ENCODE measurements at places on chromosomes 3 and 15. TPM values are rescaled to one million over a fixed set of nuclear protein-coding genes. Genes with fewer than 3 reads are reported as not detected.

Gene TRIM71
- total RNA-seq: 0.25 TPM

Gene GREM1
- 0.69 TPM for total RNA-seq

GRCh38 chr15:92818651-92819277 is 81.4 kb upstream of the CHD2 start:
- H3K27me3 ChIP-seq: no peaks in the 10 kb centered on the region
- DNase-seq: no peak
- H3K36me3 ChIP-seq: no peaks in the 10 kb centered on the region
- peaks cover 16% of the 10 kb centered on the region for H3K4me1 ChIP-seq
- H3K27ac ChIP-seq: no peak overlapping the region
- H3K4me3 ChIP-seq: no peak overlapping the region

- H3K36me3 ChIP-seq: no peaks in the 10 kb centered on the region
- no peak overlapping the region for H3K27ac ChIP-seq
- H3K4me1 ChIP-seq: no peaks in the 10 kb centered on the region
- H3K4me3 ChIP-seq: no peak overlapping the region
- no peak for DNase-seq
These were observed 10.9 kb downstream of the CA12 start for GRCh38 chr15:63370764-63371163.

Gene GNAT1
- not detected for total RNA-seq

Gene GOLGA6A
- total RNA-seq: not detected

GRCh38 chr3:172145031-172145686 is 105.8 kb downstream of the FNDC3B start:
- no peaks in the 10 kb centered on the region for H3K36me3 ChIP-seq
- H3K4me1 ChIP-seq: peaks cover 35% of the 10 kb centered on the region
- H3K4me3 ChIP-seq: no peak overlapping the region
- H3K27me3 ChIP-seq: no peaks in the 10 kb centered on the region

Gene SLC7A14
- 0.09 TPM for total RNA-seq

DNA sequence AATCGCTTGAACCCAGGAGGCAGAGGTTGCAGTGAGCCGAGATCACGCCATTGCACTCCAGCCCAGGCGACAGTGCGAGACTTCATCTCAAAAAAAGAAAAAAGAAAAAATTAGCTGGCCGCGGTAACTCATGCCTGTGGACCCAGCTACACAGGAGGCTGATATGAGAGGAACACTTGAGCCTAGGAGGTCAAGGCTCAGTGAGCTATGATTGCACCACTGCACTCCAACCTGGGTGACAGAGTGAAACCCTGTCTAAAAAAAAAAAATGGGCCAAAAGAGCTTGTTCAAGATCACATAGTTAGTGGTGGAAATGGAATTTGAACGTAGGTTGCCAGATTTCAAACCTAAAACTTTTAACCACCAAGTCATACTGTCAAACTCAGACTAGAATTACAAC is 46.2 kb upstream of the PPP4R2 start:
- no peaks in the 10 kb centered on the region for H3K27me3 ChIP-seq
- H3K36me3 ChIP-seq: no peaks in the 10 kb centered on the region
- H3K4me1 ChIP-seq: no peaks in the 10 kb centered on the region
- no peak for DNase-seq

DNA sequence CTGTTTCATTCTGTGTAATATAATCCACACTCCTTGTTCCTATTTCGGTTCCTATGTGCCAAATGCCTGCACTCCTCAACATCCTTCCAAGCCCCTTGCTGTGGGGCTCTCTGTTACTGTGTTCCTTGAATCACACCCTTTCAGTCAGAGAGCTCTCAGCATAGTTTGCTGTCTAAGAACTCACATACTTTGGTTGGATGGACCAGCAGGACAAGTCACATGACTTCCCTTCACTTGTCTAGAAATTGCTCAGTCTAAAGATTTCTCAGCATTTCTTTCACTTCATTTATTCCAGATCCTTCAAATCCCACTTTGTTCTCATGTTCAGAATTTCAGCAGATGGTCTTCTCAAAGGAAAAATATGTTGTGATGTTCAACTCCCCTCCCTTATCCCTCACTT is 203.5 kb upstream of the PFN2 start:
- no peak overlapping the region for H3K4me3 ChIP-seq
- peaks cover 4% of the 10 kb centered on the region for H3K4me1 ChIP-seq
- H3K27ac ChIP-seq: no peak overlapping the region
- DNase-seq: no peak
- H3K27me3 ChIP-seq: no peaks in the 10 kb centered on the region

GRCh38 chr15:83913034-83913632 is 259.2 kb downstream of the ADAMTSL3 start:
- no peaks in the 10 kb centered on the region for H3K4me1 ChIP-seq
- DNase-seq: no peak
- H3K27ac ChIP-seq: no peak overlapping the region
- H3K27me3 ChIP-seq: no peaks in the 10 kb centered on the region
- no peak overlapping the region for H3K4me3 ChIP-seq

DNA sequence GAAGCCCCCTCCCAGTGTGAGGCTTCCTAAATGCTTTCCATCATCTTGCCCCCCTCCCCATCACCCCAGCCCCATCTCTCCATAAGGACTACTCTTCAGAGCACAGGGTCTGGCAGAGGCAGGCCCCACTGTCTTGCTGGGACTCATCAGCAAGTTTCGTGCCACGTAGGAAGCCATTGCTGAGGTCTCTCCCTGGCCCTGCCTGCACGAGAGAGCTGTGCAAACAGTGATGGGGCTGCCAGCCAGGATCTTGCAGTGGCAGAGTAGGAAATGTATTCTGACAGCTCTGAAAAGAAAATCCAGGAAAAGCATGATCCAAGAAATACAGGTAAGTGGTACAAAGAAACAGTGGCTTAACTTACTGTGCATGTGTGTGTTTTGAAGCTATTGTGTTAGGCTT is 22.6 kb downstream of the ISL2 start:
- DNase-seq: no peak
- no peaks in the 10 kb centered on the region for H3K4me1 ChIP-seq
- H3K36me3 ChIP-seq: no peaks in the 10 kb centered on the region
- H3K27ac ChIP-seq: no peak overlapping the region

Gene DUOXA1
- 7.6 TPM for total RNA-seq

Measured in adrenal gland (tissue), 19 donors.